ENCODE measurements at places on chromosomes 12 and 14. TPM values are rescaled to one million over a fixed set of nuclear protein-coding genes. Genes with fewer than 3 reads are reported as not detected.
A peak's percentile ranks its signal among the peaks of the same experiment; 100 is the strongest.

The PTPN21 gene
- 34.0 TPM for total RNA-seq

The EID3 gene
- 4.5 TPM for total RNA-seq

The BEGAIN gene
- total RNA-seq, result 5.1 TPM

The NTF3 gene
- total RNA-seq, result 8.6 TPM

The RNASE3 gene
- total RNA-seq, result not detected

- H3K27ac ChIP-seq, result no peak overlapping the region
- no peak overlapping the region for H3K4me3 ChIP-seq
- no peaks in the 10 kb centered on the region for H3K27me3 ChIP-seq
- DNase-seq, result no peak
Observed at GRCh38 chr14:26078561-26078960, 519.3 kb downstream of the NOVA1 start.

- no peak overlapping the region for H3K4me3 ChIP-seq
- peaks cover 2% of the 10 kb centered on the region for H3K27me3 ChIP-seq
- H3K4me1 ChIP-seq, result no peaks in the 10 kb centered on the region
- H3K36me3 ChIP-seq, result no peaks in the 10 kb centered on the region
- DNase-seq, result no peak
- no peak overlapping the region for H3K27ac ChIP-seq
Observed at GRCh38 chr14:99304208-99304607, 32.2 kb upstream of the BCL11B start.

GRCh38 chr12:105993766-105994555, 144.8 kb downstream of the NUAK1 start:
- peaks cover 2% of the 10 kb centered on the region for H3K27me3 ChIP-seq
- DNase-seq, result no peak
- no peak overlapping the region for H3K27ac ChIP-seq
- peaks cover 12% of the 10 kb centered on the region for H3K4me1 ChIP-seq
- H3K4me3 ChIP-seq, result no peak overlapping the region
- H3K36me3 ChIP-seq, result no peaks in the 10 kb centered on the region

GRCh38 chr12:111792155-111792855, 25.6 kb downstream of the ALDH2 start:
- no peaks in the 10 kb centered on the region for H3K4me1 ChIP-seq
- peaks cover 15% of the 10 kb centered on the region for H3K36me3 ChIP-seq
- DNase-seq, result no peak
- no peaks in the 10 kb centered on the region for H3K27me3 ChIP-seq

GRCh38 chr14:77950371-77951063, 150.6 kb downstream of the ADCK1 start:
- H3K27me3 ChIP-seq, result peaks cover 2% of the 10 kb centered on the region
- no peaks in the 10 kb centered on the region for H3K4me1 ChIP-seq
- no peak for DNase-seq
- H3K4me3 ChIP-seq, result no peak overlapping the region
- H3K36me3 ChIP-seq, result no peaks in the 10 kb centered on the region

GRCh38 chr14:31968107-31968810, 108.8 kb upstream of the ARHGAP5 start:
- DNase-seq, result no peak
- H3K36me3 ChIP-seq, result peaks cover 5% of the 10 kb centered on the region
- H3K4me3 ChIP-seq, result no peak overlapping the region
- H3K4me1 ChIP-seq, result peaks cover 36% of the 10 kb centered on the region
- peak overlapping the region; percentile 89 for H3K27ac ChIP-seq
- no peaks in the 10 kb centered on the region for H3K27me3 ChIP-seq

DNA sequence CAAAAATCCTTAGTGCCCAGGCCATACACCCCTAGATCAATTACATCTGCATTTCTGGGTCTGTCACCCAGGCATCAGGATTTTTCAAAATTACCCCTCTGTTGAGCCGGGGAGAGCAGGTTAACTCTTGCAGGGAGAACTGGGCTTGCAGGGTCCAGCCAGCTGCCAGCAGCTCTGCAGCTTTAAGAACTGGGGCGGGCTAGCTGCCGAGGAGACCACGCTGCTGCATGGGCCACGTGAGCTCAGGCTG, at the start of gene DGLUCY:
TSS of gene DGLUCY (plus strand) at position 245 of the 250 bp plus-strand sequence. CDS start 46,222 bp downstream, outside the sequence.
- peak within 1 kb of the TSS; percentile 72 for H3K4me3 ChIP-seq
- no peaks in the 10 kb centered on the region for H3K27me3 ChIP-seq
- H3K36me3 ChIP-seq, result peaks cover 11% of the 10 kb centered on the region
- H3K4me1 ChIP-seq, result peaks cover 58% of the 10 kb centered on the region
- H3K27ac ChIP-seq, result peak within 1 kb of the TSS; percentile 93

DNA sequence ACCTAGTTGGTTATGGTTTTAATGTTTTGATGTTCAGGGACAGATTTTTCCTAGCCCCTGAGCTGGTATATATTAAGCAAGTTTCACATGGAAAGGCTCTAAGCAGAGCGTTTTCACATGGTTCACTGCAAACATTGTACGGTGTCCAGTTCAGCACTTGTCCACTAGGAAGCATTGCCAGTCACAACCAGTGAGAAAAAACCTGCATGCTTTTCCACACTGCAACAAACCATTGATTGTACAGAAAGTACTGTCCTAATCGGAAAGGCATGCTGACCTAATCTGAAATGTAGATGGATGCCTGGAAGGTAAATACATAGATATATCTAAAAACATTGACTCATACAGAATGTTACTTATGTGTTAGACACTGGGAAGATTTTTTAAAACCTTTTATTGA, 25.0 kb upstream of the NPAS3 start:
- peaks cover 10% of the 10 kb centered on the region for H3K4me1 ChIP-seq
- no peak for DNase-seq
- H3K27ac ChIP-seq, result no peak overlapping the region
- H3K4me3 ChIP-seq, result no peak overlapping the region

DNA sequence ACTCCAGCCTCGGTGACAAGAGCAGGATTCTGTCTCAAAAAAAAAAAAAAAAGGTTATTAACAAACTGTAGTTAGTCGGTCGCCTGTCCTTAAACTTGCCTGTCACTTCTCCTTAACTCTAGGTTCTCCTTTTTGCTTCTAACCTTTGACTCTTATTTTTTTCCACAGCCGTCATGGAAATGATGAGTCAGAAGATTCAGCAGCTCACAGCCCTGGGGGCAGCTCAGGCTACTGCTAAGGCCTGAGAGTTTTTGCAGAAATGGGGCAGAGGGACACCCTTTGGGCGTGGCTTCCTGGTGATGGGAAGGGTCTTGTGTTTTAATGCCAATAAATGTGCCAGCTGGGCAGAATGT, 418 bp upstream of the MYG1 start:
- H3K36me3 ChIP-seq, result peaks cover 14% of the 10 kb centered on the region
- peak overlapping the region; percentile 94 for H3K4me3 ChIP-seq
- peaks cover 41% of the 10 kb centered on the region for H3K4me1 ChIP-seq
- H3K27ac ChIP-seq, result peak overlapping the region; percentile 92
- H3K27me3 ChIP-seq, result no peaks in the 10 kb centered on the region

DNA sequence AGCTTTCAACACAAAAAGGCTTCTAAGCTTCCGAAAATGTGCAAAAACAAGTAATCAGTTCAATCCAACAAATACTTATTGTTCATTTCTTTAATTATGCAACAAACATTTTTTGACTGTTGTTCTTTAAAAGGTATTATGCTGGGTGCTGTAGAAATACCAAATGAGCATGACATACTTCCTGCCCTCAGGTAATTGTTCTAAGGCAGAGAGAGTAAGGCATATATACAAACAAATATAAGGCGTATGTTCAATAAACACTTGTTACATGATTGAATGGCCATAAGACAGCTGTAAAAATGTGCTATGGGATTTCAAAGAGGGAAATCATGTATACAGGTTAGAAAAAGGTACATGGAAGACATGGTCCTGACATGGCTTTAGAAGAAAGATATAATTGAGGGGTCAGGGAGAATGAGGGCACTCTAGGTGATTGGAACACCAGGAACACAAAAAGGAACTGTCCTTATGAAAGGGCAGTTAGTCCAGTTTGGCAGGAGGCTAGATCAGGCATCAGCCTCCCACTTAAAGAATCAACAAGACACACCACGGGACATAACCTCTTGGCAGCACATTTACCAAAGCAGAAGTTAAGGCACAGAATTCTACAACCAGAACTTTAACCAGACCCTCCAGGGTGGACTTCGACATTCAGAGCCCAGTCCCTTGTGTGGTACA, 135.8 kb upstream of the SCAF11 start:
- no peak overlapping the region for H3K4me3 ChIP-seq
- H3K4me1 ChIP-seq, result peaks cover 24% of the 10 kb centered on the region
- peaks cover 24% of the 10 kb centered on the region for H3K27me3 ChIP-seq
- DNase-seq, result no peak
- peak overlapping the region; percentile 3 for H3K27ac ChIP-seq

DNA sequence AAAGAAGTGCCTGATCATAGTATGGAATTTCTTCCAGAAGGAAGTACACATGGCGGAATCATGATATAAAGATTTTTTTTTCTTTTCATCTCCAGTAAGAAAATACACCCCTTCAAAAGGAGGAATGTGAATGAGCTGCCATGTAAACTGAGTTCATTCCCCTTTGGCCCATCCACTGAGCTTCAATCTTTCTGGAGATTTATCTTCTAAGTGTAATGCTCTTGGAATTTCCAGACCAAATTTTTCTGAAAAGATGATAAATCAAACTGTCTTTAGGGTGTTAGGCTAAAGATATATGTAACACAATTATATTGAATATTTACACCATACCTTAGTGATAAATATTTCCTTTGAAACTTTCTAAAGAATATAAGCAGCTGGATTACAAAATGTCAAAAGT, 5.2 kb downstream of the DCN start:
- no peaks in the 10 kb centered on the region for H3K27me3 ChIP-seq
- DNase-seq, result no peak

DNA sequence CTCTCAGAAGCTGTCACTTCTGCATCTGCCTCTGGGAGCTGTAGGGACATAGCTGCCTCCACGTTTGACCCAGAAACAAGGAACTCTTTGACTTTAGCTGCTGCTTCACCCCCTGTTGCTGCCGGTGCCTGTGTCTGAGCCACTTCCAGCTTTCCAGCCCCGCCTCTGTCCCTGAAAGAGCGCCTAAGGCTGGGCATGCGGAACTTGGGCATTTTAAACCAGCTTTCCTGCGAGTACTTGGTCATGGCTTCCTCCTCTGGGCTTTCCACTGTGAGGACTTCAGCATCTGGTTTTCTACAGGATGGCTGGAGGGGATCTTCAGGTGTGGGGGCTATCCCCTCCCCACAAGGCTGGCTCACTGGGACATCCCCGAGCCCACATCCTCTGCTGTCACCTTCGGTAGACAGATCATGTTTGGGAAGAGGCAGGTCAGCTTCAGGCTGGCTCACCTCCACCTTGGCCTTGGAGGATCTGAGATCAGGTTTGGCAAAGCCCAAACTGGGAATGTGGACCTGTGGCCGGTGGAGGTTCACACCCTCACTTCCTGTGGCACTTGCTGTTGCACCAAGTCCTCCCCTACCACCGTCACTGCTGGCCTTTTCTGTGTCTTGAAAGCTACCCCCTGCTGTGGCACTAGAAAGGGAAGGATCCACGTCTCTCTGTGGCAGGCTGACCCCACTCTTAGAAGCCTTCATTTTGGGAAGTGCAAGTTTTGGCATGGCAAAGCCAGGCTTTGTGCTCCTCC, 15.2 kb downstream of the PLD4 start:
- H3K27ac ChIP-seq, result no peak overlapping the region
- H3K27me3 ChIP-seq, result peaks cover 62% of the 10 kb centered on the region
- H3K36me3 ChIP-seq, result no peaks in the 10 kb centered on the region
- no peak for DNase-seq
- H3K4me1 ChIP-seq, result no peaks in the 10 kb centered on the region

GRCh38 chr12:67811437-67812361, 163.2 kb downstream of the DYRK2 start:
- H3K27ac ChIP-seq, result no peak overlapping the region
- peaks cover 19% of the 10 kb centered on the region for H3K4me1 ChIP-seq
- DNase-seq, result no peak
- no peaks in the 10 kb centered on the region for H3K27me3 ChIP-seq
- peaks cover 6% of the 10 kb centered on the region for H3K36me3 ChIP-seq
